ENCODE measurements at places on chromosomes 5 and 9. TPM values are rescaled to one million over a fixed set of nuclear protein-coding genes. Genes with fewer than 3 reads are reported as not detected.

- no peak overlapping the region for H3K27ac ChIP-seq
- H3K4me3 ChIP-seq: no peak overlapping the region
- no peaks in the 10 kb centered on the region for H3K36me3 ChIP-seq
- ATAC-seq: no peak
- peaks cover 76% of the 10 kb centered on the region for H3K27me3 ChIP-seq
Observed at GRCh38 chr9:131013771-131014676, 5.0 kb downstream of the LAMC3 start.

GRCh38 chr9:134466869-134467616, 140.8 kb downstream of the RXRA start:
- H3K27me3 ChIP-seq: no peaks in the 10 kb centered on the region
- no peak for ATAC-seq
- no peak overlapping the region for H3K27ac ChIP-seq
- H3K4me3 ChIP-seq: no peak overlapping the region
- no peaks in the 10 kb centered on the region for H3K36me3 ChIP-seq

- H3K36me3 ChIP-seq: peaks cover 7% of the 10 kb centered on the region
- no peaks in the 10 kb centered on the region for H3K27me3 ChIP-seq
- peak overlapping the region; percentile 87 for H3K27ac ChIP-seq
- peaks cover 89% of the 10 kb centered on the region for H3K4me1 ChIP-seq
Observed at GRCh38 chr5:132425009-132425937, 55.8 kb downstream of the SLC22A5 start.

DNA sequence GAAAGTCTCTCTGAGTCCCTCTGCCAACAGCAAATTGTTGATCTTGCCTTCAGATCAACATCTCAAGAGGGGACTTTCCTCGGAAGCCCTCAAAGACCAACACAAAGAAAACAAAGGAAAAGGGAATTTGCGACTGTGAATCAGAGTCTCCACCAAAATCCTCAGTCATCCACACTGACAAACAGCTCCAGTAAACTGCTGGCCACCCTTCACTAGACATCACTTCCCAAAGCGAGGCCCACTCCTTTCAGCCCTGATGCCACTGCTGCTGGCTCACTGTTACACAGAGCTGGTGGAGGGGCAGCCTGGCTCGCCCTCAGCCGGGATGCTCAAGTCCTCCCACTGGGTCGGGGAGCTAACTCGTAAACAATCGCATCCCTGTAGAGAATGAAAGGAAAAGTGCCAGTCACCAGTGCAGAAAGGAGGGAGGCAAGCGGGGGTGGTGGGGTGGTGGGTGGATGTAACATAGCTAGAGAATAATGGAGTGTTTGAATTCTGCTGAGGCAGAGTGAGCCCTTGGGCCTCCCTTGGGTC, 1.3 kb downstream of the FGF1 start:
- H3K27ac ChIP-seq: peak overlapping the region; percentile 86
- no peaks in the 10 kb centered on the region for H3K36me3 ChIP-seq
- H3K4me1 ChIP-seq: peaks cover 33% of the 10 kb centered on the region
- H3K4me3 ChIP-seq: no peak overlapping the region

DNA sequence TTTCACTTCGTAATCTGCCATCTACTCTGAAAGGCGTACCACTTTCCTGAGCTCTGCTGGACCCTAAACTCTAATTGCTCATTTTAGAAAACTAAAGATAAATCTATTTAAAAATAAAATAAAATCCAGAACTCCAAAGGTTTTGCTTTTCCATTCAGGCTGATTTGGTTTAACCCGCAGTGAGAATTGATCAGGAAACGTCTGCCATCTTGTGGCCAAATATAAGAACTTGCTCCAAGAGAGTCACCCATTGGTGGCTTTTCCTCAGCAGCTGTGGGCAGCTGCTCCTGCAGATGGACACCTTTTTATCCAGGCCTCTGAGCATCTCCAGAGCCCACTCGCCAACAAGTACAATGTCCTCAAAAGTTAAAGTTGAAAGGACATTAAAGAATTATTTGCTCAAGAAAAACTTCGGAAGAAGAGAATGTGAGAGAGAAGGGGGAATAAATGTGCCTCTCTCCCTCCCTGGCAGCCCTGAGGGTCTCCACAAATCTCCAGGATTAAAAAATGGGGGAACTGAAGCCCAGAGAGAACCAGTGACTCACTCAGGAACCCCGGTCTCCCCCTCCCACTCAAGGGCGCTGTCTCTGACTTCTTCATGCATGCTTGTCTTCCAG, 4.1 kb downstream of the SAXO1 start:
- no peak overlapping the region for H3K4me3 ChIP-seq
- H3K36me3 ChIP-seq: no peaks in the 10 kb centered on the region
- no peaks in the 10 kb centered on the region for H3K4me1 ChIP-seq
- no peak overlapping the region for H3K27ac ChIP-seq

DNA sequence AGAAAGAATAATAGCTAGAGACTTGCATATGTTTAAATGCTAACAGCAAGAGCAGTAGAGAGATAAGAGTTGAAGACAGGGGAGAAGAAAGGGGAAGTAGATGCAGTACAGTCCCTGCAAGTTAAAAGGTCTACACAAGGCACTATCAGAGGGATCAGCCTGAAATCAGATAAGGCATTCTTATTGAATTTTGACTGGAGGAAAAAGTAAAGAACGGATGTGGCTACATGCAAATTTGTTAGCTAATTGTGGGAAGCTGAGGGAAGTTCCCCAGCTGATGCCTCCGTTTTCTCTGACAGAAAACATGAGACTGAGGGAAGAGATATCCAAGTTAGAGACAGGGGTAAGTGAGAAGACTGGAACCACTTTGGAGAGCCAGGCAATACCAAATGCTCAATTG, 12.9 kb upstream of the RHOBTB3 start:
- no peak for ATAC-seq
- no peak overlapping the region for H3K4me3 ChIP-seq
- H3K4me1 ChIP-seq: peaks cover 2% of the 10 kb centered on the region
- H3K36me3 ChIP-seq: no peaks in the 10 kb centered on the region
- no peak overlapping the region for H3K27ac ChIP-seq
- H3K27me3 ChIP-seq: no peaks in the 10 kb centered on the region

- no peak overlapping the region for H3K27ac ChIP-seq
- no peak overlapping the region for H3K4me3 ChIP-seq
- no peaks in the 10 kb centered on the region for H3K27me3 ChIP-seq
- H3K36me3 ChIP-seq: no peaks in the 10 kb centered on the region
- no peak for ATAC-seq
Observed at GRCh38 chr9:38768351-38768761, 48.4 kb upstream of the FAM240B start.

DNA sequence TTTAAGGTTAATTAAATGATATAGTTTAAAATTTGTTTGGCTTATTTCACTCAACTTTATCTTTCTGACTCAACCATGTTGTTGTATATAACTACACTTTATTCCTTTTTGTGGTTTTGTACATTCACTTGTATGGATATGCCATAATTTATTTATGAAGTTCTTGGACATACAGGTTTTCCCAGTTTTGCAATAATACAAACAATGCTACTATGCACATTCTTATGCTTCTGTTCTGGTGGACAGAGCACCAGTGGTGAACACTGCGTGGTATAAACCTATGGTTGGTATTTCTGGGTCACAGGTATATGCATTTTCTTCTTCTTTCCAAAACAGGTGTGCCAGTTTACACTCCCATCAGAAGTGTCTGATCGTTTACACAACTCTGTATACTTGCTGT, 35.7 kb upstream of the TRIM14 start:
- H3K4me1 ChIP-seq: no peaks in the 10 kb centered on the region
- no peak overlapping the region for H3K4me3 ChIP-seq
- H3K27ac ChIP-seq: no peak overlapping the region
- ATAC-seq: no peak
- no peaks in the 10 kb centered on the region for H3K36me3 ChIP-seq

DNA sequence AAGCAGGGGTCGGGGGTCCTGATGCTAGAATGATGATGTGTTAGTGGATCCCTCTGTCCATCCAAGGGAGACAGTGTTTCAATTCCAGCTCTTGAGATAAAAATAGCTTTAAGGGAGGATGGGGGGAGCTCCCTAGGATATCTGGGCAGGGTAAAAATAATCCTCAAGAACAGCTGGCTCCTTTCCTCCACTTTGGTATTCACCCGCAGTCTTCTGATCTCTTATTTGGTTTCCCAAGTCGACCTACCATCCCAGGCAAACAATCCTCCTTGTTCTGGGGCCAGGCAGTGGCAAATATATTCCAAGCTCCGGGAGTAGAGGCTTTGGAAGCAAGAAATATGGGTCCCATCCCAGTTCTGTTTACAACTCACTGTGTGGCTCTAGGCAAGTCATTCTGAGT, 14.5 kb upstream of the COL27A1 start:
- ATAC-seq: no peak
- H3K4me1 ChIP-seq: no peaks in the 10 kb centered on the region
- H3K36me3 ChIP-seq: no peaks in the 10 kb centered on the region
- H3K27me3 ChIP-seq: peaks cover 15% of the 10 kb centered on the region
- H3K27ac ChIP-seq: no peak overlapping the region
- no peak overlapping the region for H3K4me3 ChIP-seq

- no peaks in the 10 kb centered on the region for H3K4me1 ChIP-seq
- no peaks in the 10 kb centered on the region for H3K36me3 ChIP-seq
- no peaks in the 10 kb centered on the region for H3K27me3 ChIP-seq
Observed at GRCh38 chr9:30459156-30459555, 1925.3 kb upstream of the ACO1 start.

GRCh38 chr5:65098393-65098792, 329.7 kb downstream of the CWC27 start:
- no peak for ATAC-seq
- H3K27me3 ChIP-seq: no peaks in the 10 kb centered on the region
- H3K27ac ChIP-seq: no peak overlapping the region
- no peaks in the 10 kb centered on the region for H3K4me1 ChIP-seq
- no peaks in the 10 kb centered on the region for H3K36me3 ChIP-seq

- no peaks in the 10 kb centered on the region for H3K4me1 ChIP-seq
- no peaks in the 10 kb centered on the region for H3K27me3 ChIP-seq
- no peak for ATAC-seq
- H3K4me3 ChIP-seq: no peak overlapping the region
- no peak overlapping the region for H3K27ac ChIP-seq
Observed at GRCh38 chr9:20114974-20115373, 326.1 kb upstream of the SLC24A2 start.

DNA sequence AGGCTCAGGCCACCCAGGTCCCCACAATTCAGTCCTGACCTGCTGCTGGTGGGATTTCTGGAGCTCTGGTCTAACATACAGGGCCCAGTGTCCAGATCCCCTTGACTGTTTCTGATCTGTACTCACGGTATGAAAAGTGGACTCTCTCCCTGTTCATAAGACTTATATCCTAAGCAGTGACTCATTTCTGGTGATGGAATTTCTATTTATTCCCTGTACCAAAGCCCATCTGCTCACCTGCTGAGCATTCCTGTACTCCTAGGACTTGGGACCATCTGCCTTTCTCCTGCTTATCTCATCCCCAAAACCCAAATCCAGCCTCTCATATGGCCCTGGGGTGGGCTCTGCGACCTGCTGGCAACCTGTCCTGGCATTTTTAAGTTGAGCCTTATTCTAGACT, 86.6 kb downstream of the APBA1 start:
- H3K36me3 ChIP-seq: no peaks in the 10 kb centered on the region
- no peaks in the 10 kb centered on the region for H3K4me1 ChIP-seq
- no peak for ATAC-seq
- H3K27ac ChIP-seq: no peak overlapping the region
- no peaks in the 10 kb centered on the region for H3K27me3 ChIP-seq

DNA sequence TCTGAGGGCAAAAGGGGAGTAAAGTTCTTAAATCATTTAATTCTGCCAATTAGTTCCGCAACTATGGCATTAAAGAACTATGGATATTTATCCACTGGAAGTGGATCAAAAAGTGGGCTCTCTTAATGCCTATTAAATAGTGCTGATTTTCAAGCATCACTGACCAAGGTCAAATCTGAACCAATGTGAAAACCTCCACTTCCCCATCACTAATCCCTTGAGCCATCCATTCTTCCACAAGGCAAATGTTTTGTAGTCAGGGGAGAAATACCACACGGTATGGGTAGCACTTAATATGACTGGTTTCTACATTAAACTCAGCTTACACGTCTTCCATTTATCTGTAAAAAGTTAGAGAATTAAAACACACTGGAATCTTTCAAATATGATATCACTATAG, 57.6 kb downstream of the MLLT3 start:
- H3K4me3 ChIP-seq: no peak overlapping the region
- no peak for ATAC-seq
- no peaks in the 10 kb centered on the region for H3K27me3 ChIP-seq
- H3K27ac ChIP-seq: no peak overlapping the region
- H3K36me3 ChIP-seq: no peaks in the 10 kb centered on the region
- H3K4me1 ChIP-seq: peaks cover 59% of the 10 kb centered on the region

GRCh38 chr5:131720714-131721113, 76.1 kb downstream of the FNIP1 start:
- no peaks in the 10 kb centered on the region for H3K27me3 ChIP-seq
- no peak overlapping the region for H3K4me3 ChIP-seq
- H3K27ac ChIP-seq: no peak overlapping the region
- no peaks in the 10 kb centered on the region for H3K4me1 ChIP-seq
- peaks cover 42% of the 10 kb centered on the region for H3K36me3 ChIP-seq

- H3K4me1 ChIP-seq: no peaks in the 10 kb centered on the region
- peak overlapping the region; percentile 80 for H3K27ac ChIP-seq
- no peaks in the 10 kb centered on the region for H3K27me3 ChIP-seq
- peak overlapping the region; percentile 67 for H3K4me3 ChIP-seq
Observed at GRCh38 chr5:139848508-139849100, 53.0 kb downstream of the PSD2 start.

DNA sequence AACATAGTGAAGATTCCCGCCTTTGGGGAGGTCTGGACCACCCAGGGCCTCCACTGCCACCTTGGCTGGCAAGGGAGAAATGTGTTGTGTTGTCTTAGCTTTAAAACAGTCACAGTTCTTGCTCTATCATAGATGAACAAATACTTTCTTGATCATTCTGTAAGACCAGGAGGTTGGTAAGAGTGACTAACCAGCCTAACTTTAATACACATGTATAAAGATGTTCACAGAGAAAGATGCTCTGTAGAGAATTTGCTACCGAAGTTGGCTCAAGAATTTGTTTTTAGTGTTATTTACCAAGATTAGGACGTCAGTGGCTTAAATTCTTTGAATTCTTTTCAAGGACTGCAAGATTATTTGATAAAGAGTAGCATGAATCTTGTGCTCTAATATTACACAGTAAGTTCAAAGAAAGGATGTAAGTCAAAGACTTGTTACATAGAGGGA, 28.4 kb downstream of the GLRX start:
- H3K4me3 ChIP-seq: no peak overlapping the region
- no peak overlapping the region for H3K27ac ChIP-seq
- ATAC-seq: no peak
- no peaks in the 10 kb centered on the region for H3K4me1 ChIP-seq
- no peaks in the 10 kb centered on the region for H3K36me3 ChIP-seq
- no peaks in the 10 kb centered on the region for H3K27me3 ChIP-seq

LCN15 gene
- total RNA-seq: not detected

FBXL17 gene
- total RNA-seq: 23.2 TPM

GMCL2 gene
- not detected for total RNA-seq

SYNPO gene
- total RNA-seq: 35.9 TPM

PCDHA4 gene
- total RNA-seq: not detected

SLC36A2 gene
- total RNA-seq: not detected

FBN2 gene
- 7.5 TPM for total RNA-seq

ZFP2 gene
- total RNA-seq: 3.7 TPM

CDKN2B-AS1 gene
- total RNA-seq: not detected

Data from gastroesophageal sphincter (tissue), 4 donors.